Keratinocyte (primary cell): ENCODE measurements at places on chromosomes 6 and 20.

DNA sequence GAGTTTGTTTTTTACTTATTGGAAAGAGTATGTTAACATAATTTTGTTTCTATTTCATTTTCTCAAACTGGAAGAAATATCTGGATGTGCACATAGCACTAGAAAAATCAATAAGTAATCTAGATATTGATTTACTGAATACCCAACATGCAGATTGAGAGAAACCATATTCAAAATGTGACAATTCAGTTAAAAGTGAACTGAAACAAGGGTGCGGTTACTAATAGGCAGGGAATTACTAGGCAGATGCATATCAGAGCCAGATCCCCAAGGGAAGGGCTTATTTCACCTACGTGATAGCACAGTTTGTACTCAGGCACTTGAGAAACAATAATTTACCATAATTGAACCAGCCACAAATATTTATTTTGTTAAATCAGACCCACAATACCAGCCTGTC lies 493.1 kb upstream of the FLRT3 start:
- H3K36me3 ChIP-seq = no peaks in the 10 kb centered on the region
- H3K27me3 ChIP-seq = no peaks in the 10 kb centered on the region
- no peak overlapping the region for H3K4me3 ChIP-seq
- H3K4me1 ChIP-seq = peaks cover 7% of the 10 kb centered on the region
- peak overlapping the region; percentile 4 for H3K27ac ChIP-seq

GRCh38 chr6:10268611-10269310 lies 146.1 kb downstream of the TFAP2A start:
- H3K27ac ChIP-seq = no peak overlapping the region
- H3K4me1 ChIP-seq = peaks cover 30% of the 10 kb centered on the region
- no peaks in the 10 kb centered on the region for H3K36me3 ChIP-seq
- H3K27me3 ChIP-seq = no peaks in the 10 kb centered on the region

DNA sequence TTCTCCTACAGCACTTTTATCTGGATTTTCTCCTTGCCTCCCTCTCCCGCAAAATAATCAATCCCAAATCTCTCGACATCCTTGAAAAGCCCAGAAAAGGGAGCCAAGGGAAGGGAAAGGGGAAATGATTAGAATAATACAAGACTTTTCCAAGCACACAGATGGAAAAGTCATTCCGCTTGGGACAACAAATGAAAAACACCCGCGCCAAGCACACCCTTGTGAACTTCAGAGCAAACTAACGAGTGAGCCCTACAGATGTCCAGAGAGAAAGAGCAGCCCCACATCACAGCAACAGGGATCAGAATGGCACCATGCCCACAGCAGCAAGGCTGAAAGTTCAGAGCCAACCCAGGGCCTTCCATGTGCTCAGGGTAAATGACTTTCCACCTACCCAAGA lies 49.6 kb downstream of the NINL start:
- no peak for DNase-seq
- no peak overlapping the region for H3K4me3 ChIP-seq
- H3K36me3 ChIP-seq = no peaks in the 10 kb centered on the region
- H3K4me1 ChIP-seq = peaks cover 11% of the 10 kb centered on the region
- no peaks in the 10 kb centered on the region for H3K27me3 ChIP-seq

DNA sequence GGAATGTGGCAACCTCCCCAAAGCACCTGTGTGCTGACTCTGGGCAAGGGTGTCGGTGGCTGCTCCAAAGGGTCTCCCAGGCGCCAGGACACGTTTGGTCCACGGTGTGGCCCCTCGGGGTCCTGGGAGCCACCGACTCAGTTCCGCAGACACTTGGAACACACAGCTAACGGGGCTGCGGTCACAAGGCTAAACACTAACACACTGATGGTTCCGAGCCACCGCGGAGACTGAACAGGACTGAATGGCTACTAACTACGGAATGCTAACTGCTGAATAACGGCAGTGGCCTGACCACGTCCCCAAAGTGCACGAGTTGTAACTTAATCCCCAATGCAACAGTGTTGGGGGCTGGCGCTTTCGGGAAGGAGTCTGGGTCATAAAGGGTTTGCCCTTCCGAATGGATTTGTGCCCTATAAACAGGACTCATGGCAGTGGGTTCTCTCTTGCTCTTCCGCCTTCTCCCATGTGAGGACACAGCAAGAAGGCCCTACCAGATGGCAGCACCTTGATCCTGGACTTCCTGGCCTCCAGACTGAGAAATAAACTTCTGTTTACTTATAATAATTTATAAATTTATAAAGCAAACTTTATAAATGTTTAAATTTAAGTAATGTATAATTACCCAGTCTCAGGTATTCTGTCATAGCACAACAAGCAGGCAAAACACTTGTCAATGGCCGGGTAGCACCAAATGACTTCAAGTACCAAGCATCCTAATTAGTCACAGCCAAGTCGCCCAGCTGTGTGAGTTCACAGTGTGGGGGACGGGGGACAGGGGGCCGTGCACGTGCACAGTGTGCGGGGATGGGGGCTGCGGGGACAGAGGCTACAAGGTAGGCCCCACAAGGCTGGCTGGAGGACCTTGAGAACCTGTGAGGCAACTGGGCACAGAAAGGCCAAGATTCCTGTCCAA lies 2.3 kb upstream of the EEF1A2 start:
- peaks cover 67% of the 10 kb centered on the region for H3K27me3 ChIP-seq
- H3K4me1 ChIP-seq = peaks cover 2% of the 10 kb centered on the region
- H3K27ac ChIP-seq = no peak overlapping the region
- no peaks in the 10 kb centered on the region for H3K36me3 ChIP-seq
- DNase-seq = no peak

DNA sequence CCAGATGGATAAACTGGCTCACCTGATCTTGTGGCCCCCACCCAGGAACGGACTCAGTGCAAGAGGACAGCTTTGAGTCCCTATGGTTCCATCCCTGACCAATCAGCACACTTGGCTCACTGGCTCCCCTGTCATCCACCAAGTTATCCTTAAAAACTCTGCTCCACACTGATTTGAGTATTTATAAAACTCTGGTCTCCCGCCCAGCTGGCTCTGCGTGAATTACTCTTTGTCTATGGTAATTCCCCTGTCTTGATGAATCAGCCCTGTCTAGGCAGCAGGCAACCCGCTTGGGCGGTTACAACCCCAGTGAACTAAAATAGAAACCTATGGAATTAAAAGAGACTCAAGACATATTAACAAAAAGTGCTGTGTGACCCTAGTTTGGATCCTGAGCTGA lies 38.1 kb upstream of the CD83 start:
- peak overlapping the region; percentile 24 for H3K27ac ChIP-seq
- no peak for DNase-seq
- peaks cover 34% of the 10 kb centered on the region for H3K4me1 ChIP-seq
- no peaks in the 10 kb centered on the region for H3K36me3 ChIP-seq
- no peaks in the 10 kb centered on the region for H3K27me3 ChIP-seq

DNA sequence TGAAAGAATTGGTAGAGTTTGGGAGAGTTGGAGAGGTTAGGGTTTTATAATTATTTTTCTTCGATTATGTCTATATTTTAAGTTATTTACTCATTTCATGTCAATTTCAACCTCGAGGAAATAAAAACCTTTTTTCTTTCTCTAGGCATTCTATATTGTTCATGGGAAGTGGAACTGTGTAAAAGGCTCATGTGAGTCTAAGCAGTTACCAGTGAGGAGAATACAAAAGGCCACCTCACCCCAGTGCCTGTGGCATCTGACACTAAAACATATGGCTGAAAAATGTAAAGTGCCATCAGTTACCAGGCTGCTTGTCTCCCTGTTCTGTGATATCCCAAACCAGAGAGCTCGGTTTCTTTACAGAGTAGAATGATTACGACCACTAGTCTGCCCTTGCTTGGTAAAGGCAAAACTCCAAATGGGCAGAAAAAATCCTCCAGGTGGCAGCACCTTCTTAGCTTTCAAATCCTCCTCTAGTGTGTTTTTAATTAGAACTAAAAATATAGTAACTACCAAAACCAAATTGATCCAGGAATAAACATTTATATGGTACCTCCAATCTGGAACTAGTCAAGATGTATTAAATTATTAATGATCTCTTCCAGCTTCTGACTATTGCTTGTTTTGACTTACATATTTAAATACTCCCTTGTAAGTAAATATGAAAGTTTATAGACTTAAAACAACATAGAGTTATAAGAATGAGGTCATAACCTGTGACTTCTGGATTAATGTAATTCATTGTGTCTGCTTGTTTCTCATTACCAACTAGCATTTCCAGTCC lies 122.6 kb upstream of the MCHR2 start:
- H3K36me3 ChIP-seq = no peaks in the 10 kb centered on the region
- no peak overlapping the region for H3K4me3 ChIP-seq
- no peak overlapping the region for H3K27ac ChIP-seq
- no peaks in the 10 kb centered on the region for H3K4me1 ChIP-seq
- DNase-seq = peak; percentile 7

GRCh38 chr6:163564534-163564933 lies 150.0 kb downstream of the QKI start:
- no peaks in the 10 kb centered on the region for H3K27me3 ChIP-seq
- H3K27ac ChIP-seq = no peak overlapping the region
- H3K4me1 ChIP-seq = no peaks in the 10 kb centered on the region

DNA sequence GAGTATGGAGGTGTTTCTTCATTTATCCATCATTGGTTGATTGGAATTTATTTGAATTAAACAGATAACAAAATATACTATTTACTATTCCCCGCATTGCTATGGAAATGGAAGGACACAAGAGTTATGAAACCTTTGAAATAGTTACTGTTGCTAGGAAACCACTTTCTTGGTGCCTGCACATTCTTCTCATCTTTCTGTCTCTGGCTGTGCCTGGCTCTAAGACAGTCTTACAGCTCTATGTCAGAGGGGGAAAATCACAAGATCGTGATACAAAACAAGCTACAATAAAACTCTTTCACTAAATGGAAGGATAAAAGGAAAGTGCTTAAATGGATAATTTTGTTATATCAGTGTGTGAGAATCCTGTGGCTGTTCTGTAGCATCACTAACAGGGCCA lies 453.0 kb downstream of the LMBRD1 start:
- H3K27me3 ChIP-seq = no peaks in the 10 kb centered on the region
- DNase-seq = no peak
- H3K4me3 ChIP-seq = no peak overlapping the region
- H3K36me3 ChIP-seq = no peaks in the 10 kb centered on the region
- no peaks in the 10 kb centered on the region for H3K4me1 ChIP-seq

- no peak for DNase-seq
- peaks cover 3% of the 10 kb centered on the region for H3K36me3 ChIP-seq
- H3K4me1 ChIP-seq = peaks cover 26% of the 10 kb centered on the region
- no peak overlapping the region for H3K4me3 ChIP-seq
- H3K27me3 ChIP-seq = no peaks in the 10 kb centered on the region
- H3K27ac ChIP-seq = peak overlapping the region; percentile 36
These were observed 52.6 kb upstream of the NAA20 start for GRCh38 chr20:19964289-19965265.

GRCh38 chr6:52509281-52510212 lies 67.3 kb downstream of the TRAM2 start:
- H3K4me1 ChIP-seq = peaks cover 41% of the 10 kb centered on the region
- H3K36me3 ChIP-seq = peaks cover 3% of the 10 kb centered on the region
- no peak overlapping the region for H3K4me3 ChIP-seq
- H3K27me3 ChIP-seq = no peaks in the 10 kb centered on the region

- no peak for DNase-seq
- no peaks in the 10 kb centered on the region for H3K27me3 ChIP-seq
- H3K4me3 ChIP-seq = no peak overlapping the region
These were observed 10.5 kb downstream of the SYTL3 start for GRCh38 chr6:158660333-158660754.

DNA sequence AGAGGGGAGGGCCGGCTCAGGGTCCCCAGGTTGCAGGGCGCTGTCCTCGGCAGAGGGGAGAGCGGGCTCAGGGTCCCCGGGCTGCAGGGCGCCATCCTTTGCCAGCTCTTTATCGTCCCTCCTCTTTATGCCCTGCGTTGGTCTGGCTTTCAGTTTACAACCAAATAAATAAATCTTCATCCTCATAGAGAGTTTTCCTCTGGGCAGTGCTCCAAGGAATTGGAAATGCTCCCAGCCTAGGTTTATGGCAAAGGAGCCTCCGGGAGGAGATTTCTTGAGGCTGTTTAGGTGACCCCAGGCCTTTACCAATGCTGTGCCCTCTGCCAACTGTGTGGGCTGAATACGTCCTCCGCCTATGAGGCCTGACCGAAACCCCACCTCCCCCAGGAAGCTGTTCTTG lies 60.2 kb downstream of the CHMP4B start:
- no peak overlapping the region for H3K27ac ChIP-seq
- H3K4me1 ChIP-seq = no peaks in the 10 kb centered on the region
- no peak for DNase-seq
- no peak overlapping the region for H3K4me3 ChIP-seq

- no peaks in the 10 kb centered on the region for H3K36me3 ChIP-seq
- no peak overlapping the region for H3K4me3 ChIP-seq
- peaks cover 27% of the 10 kb centered on the region for H3K4me1 ChIP-seq
- no peaks in the 10 kb centered on the region for H3K27me3 ChIP-seq
These were observed 99.4 kb upstream of the NHSL1 start for GRCh38 chr6:138598562-138599173.

GRCh38 chr6:125193208-125193607 lies 39.6 kb downstream of the TPD52L1 start:
- H3K4me1 ChIP-seq = peaks cover 31% of the 10 kb centered on the region
- H3K27ac ChIP-seq = peak overlapping the region; percentile 84
- peak; percentile 19 for DNase-seq
- H3K36me3 ChIP-seq = no peaks in the 10 kb centered on the region

DNA sequence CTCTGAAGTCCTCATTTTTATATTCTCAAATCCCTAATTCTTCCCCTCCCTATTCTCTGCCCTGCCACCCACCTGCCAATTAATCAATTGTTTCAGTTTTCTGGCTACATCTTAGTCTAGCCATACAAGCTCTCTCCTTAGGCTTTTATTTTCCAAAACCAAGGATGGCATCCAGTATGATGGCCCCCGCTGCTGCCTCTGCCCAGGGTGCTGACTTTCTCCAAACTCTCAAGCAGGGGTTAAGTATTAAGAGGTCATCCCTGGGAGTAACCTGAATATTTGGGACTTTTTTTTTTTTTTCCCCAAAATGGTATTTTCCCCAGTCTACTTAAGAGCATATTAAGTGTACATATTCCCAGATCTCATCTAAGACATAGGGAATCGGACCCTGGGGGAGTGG lies 183.8 kb downstream of the DHX35 start:
- no peak for DNase-seq
- no peaks in the 10 kb centered on the region for H3K4me1 ChIP-seq
- no peaks in the 10 kb centered on the region for H3K27me3 ChIP-seq
- no peaks in the 10 kb centered on the region for H3K36me3 ChIP-seq
- no peak overlapping the region for H3K27ac ChIP-seq
- H3K4me3 ChIP-seq = no peak overlapping the region

DNA sequence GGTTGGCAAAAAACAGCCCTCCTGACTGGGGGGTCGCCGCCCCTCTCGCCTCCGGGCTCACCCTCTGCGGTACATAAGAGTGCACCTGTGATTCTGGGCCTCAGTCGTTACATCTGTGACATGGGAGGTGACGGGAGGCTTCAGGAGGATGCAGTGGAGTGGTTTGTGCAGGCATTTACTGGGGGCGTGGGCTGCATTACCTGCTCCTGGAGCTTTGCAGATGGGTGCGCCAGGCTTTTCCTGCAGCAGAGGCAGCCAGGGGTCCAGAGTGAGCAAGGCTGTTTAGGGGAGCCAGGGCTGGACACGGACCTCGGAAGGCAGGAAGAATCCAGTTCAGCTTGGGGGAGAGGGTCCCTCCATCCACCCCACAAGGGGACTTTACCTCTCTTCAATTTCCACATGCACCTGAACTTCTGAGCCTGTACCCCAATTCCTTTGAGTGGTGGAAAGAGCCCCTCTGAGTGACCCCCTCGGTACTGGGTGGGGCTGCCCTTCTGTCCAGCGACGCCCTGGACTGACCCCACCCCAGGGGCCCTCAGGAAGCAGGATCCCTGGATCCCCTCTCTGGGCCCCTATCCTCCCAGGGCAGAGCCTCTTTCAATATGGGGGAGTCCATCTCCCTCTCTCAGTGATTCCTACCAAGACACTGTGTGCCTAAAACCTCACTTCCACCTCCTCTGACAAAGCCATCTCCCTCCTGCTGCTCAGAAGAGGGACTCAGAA lies 134.0 kb downstream of the TAF4 start:
- no peak overlapping the region for H3K27ac ChIP-seq
- no peaks in the 10 kb centered on the region for H3K4me1 ChIP-seq
- DNase-seq = no peak
- H3K36me3 ChIP-seq = no peaks in the 10 kb centered on the region
- no peak overlapping the region for H3K4me3 ChIP-seq
- no peaks in the 10 kb centered on the region for H3K27me3 ChIP-seq
